Right kidney (tissue), 9 donors: ENCODE measurements at places on chromosomes 3 and 15.

- DNase-seq: no peak
Measured at GRCh38 chr3:85316252-85316651, 357.5 kb downstream of the CADM2 start.

DNA sequence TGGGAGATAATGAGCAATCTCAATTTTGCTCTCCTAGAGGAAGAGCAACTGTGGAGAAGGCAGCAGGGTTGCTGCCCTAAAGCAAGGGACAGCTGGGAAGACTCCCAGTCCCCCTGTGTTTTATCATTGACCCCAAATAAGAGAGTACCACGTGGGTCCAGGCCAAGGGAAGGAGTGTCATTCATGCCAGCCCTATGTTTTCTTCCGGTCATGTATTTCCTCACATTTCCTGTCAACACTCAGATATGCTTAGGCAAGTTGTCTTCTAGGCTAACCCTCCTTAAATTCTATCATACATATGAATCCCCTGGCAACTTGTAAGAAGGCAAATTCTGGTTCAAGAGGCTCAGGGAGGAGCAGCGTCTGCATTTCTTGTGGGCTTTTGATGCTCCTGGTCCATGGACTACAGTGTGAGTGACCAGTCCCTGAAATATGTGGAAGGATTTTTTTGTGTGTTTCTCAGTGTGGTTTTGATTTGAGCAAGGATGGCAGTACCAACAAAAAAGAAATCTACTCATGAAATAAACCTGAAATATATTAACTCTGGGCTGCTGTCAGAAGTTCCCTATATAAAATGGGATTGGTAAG, 31.9 kb upstream of the RPP14 start:
- no peak for DNase-seq

GRCh38 chr3:119810018-119810435, 28.1 kb downstream of the NR1I2 start:
- DNase-seq: peak; percentile 80

DNA sequence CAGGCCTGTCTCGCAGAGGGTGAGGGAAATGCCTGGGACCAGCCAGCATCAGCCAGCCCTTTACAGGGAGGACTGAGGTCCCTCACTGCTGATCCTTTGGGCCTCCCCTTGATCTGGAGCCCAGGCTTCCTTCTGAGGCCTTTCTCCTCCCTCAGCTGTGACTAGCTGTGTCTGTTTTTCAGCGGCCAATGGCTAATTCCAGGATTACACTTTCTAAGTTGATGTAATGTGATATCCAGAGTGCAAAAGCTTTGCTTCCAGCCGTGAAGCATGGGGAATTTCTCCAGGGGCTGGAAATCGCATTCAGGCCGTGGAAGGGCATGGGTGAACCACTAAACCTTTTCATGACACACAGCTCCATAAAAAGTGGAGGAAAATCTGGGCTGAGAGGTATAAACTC, 157.6 kb downstream of the SHQ1 start:
- DNase-seq: no peak

GRCh38 chr15:71508081-71508682, 302.2 kb upstream of the NR2E3 start:
- no peak for DNase-seq

GRCh38 chr3:127483902-127484591, 106.5 kb downstream of the TPRA1 start:
- DNase-seq: no peak

DNA sequence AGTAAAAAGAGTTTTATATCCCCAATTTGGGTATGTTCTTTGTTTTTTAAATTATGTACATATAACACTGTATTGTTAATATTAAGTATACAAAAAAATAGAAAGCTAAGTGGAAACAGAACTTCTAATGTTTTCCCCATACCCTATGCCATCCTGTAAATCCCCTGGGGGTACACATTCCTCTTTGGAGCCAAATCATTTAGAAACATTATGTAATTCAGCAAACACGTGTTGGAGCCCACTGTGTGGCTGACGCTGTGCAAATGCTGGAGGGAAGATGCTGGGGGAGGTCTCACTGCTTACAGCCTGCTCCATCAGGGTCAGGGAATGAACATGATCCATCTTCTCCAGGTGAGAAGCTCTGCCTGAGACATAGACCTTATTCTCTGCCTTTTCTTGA, 52.8 kb downstream of the CRTC3 start:
- no peak for DNase-seq
